ENCODE measurements at places on chromosomes 2 and 18.
A peak's percentile ranks its signal among the peaks of the same experiment; 100 is the strongest.

DNA sequence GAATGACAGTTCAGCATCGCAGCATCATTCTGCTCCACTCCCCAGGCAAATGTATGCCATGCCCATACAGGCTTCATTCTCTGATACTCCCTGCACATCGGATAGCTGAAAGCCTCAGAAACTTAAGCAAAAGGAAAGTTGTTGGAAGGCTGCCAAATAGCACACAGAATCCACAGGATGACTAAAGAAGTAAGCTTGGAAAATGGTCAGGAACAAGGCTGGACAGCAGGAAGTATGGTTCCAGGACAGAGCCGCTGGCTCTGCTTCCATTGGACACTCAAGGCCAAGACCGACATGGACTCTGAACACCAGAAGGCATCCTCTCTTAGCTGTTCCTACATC is 256.5 kb downstream of the CDH20 start:
- no peak for DNase-seq

GRCh38 chr2:28313220-28313784 is 79.4 kb upstream of the FOSL2 start:
- no peak for DNase-seq

DNA sequence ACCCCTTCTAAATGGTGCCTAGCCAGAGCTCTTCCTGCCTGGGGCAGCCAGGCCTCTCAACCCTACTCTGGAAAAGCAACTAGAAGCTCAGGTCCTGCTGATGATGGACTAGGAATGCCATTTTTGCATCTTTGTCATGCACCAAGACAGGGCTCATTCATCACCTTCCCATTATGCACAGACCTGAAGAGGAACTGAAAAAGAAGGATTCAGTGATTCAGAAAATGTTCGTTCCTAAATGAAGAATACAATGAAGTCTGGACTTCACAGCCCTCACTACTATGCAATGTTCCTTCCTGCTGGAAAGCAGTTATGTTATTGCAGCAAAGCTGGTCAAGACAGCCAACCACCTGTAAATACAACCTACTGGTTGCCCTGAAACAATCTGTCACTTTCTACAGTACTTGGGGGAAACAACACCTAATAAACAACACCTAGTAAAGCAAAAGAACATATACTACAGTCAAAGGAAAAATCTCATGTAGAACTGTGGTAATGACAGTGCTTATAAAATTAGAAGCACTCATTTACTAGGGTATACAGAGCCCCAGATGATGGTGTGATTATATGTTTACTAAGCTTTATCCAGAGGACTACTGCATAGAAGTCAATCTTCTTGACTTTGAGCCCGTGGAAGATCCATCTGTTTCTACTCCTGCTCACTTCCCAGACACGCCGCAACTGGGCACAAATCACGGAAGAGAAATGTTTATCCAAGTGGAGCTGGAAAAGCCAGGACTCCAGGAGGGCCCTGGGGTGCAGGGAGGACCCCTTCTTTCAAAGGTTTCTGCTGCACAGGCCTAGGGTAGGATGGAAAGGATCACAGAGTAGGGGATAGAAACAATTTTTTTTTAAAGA is 103.1 kb upstream of the THOC1 start:
- DNase-seq, result no peak

GRCh38 chr2:135740206-135740605 is 1.4 kb upstream of the UBXN4 start:
- DNase-seq, result no peak

DNA sequence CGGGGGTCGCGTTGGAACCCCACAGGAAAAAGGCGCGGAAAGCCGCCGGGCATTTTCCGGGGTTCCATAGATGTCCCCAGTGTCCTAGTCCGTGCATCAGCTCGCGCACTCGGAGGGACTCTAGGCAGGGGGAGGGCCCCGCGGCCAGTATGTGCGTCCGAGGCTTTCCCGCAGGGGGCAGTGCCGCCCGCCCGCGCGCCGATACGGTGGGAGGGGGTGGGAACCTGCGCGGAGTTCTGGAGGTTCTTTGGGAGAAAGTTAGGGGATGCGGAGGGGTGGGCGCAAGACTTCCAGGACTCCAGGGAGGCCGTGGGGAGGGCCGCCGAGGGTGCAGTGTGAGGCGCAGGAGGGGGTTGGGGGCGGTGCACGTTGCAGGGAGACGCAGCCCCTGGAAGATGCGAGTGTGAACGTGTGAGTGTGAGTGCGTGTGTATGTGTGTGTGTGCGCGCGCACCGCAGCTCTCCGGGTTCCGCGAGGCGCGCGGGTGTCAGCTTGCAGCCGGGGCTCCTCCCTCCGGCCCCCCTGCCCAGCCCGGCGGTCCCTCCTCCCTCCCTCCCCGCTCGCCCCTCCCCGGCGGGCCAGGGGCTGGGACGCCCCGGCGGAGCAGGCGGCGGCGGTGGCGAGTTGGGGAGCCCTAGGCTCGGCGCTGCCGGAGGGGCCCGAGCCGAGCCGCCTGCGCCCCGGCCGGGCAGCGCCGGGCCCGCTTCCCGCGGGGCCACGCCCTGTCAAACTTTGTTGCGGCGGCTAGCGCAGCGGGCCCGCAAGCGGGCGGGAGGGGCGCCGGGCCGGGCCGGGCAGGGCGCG is at the start of gene TCF7L1:
TSS of gene TCF7L1 (plus strand) at position 559 of the 804 bp plus-strand sequence. CDS start 293 bp downstream, outside the sequence.
- peak; percentile 92 for DNase-seq

DNA sequence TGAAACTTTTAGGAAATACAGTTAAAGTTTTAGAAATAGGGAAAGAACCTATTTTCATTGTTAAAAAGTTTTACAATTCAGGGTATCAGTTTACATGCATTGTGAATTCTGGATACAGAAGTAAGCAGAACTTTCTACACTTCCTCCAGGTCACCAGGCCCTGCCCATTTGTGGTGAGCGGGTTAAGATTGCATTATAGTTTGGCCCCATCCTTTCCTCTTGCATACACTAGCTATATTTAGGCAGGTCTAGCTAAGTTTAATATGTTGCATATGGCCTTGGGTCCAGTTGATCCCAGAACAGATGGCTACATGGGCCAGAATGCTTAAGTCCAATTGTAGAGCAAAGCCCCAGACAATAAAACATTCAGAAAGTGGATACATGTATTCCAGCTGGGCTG is 4.8 kb downstream of the VWA3B start:
- DNase-seq, result no peak

DNA sequence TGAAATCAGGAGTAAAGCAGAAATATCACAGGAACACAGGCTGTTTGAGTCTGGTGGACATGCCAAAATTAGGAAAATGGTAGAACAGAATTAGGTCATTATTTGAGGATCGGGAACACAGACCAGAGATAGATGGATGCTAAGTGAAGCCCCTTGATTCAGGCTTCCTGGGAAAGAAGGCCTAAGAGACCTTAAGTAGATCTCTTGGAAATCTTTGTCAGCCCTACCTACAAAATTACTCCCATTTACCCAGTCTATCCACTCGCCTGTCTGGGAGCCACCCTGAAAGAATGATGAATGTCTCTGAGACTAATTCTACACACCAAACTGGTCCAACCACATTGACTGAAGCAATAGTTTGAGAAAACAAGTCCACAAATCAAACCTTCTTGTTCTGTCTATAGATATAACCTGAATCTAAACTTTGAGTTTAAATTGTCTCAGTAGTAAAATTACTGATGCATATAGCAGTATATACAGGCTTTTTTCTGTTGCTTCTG is 36.6 kb upstream of the TANK start:
- peak; percentile 5 for DNase-seq

GRCh38 chr2:88950010-88950409 is 258.5 kb downstream of the RPIA start:
- DNase-seq, result no peak
